ENCODE measurements at places on chromosomes 2 and 18. TPM values are rescaled to one million over a fixed set of nuclear protein-coding genes. Genes with fewer than 3 reads are reported as not detected.

DNA sequence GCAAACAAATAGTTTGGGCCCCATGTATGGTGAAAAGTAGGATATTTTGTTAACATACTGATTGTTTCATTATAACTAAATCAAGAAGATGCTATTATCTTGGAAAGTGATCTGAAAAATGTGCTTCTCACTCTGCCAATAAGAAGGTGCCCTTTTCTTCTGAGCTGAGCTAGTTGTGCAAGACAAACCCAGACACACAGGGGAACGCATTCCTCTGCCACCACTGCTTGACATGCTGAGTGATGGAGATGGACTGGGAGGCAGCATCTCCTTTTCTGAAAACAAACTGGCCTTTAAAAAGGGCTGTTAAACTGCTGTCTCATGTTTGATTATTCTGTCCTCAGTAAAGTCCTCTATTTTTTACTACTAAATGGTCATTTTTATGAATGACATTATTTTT, 1989.9 kb upstream of the CELF4 start:
- DNase-seq: no peak

The BCS1L gene
- polyA plus RNA-seq: 32.6 TPM

The AOX1 gene
- 1.3 TPM for polyA plus RNA-seq

DNA sequence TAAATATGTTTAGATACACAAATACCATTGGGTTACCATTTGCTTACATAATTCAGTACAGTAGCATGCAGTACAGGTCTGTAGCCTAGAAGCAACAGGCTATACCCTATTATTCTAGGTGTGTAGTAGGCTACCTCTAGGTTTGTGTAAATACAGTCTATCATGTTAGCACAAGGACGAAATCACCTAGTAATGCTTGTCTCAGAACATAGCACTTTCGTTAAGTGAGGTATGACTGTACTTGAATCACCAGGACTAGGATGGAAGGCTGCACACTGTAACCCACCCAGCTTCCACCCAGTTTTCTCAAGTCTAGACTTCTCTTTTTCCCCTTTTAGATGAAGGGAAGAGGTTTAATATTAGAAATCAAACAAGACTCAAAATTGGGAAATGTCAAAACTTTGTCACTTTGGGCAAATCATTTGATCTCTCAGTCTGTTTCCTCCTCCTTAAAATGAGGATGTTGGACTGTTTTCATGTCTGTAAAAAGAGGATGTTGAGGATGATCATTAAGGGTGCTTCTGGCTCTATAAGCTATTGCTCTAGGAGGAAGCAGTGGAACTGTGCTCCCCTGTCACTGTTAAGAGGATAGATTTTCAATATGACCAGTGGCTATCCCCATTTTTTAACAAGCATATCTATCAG, 3.7 kb upstream of the SOCS6 start:
- no peak for DNase-seq

DNA sequence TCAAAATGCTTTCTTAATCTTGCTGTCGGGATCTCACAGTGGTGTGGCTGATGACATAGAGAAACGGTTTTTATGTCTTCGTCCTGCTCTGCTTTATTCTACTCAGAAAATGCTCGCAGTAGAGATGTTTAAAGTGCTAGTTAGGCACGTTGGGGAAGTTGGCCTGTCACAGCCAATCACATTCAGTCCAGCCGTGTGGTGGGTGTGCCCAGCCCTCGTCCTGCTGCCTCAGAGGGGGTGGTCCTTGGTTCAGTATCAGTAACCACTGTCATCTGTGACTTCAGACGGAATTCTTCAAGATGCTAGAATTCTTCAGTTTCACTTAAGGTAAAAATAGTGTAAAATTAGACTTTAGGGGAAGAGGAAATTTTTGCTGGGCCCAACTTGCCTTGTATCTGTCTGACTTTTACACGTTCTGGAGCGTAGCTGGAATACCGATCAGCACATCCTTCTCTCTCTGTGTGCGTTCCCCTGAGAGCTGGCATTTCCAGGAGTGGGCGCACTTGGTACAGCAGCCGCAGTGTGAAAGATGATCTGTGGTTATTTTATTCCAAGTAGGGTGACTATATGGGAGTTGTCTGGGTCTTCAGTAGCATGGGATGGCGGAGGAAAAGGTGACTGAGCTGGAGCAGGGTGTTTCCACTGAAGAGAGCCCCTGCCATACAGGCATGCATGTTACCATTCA, 18.5 kb downstream of the TRAF3IP1 start:
- DNase-seq: no peak

DNA sequence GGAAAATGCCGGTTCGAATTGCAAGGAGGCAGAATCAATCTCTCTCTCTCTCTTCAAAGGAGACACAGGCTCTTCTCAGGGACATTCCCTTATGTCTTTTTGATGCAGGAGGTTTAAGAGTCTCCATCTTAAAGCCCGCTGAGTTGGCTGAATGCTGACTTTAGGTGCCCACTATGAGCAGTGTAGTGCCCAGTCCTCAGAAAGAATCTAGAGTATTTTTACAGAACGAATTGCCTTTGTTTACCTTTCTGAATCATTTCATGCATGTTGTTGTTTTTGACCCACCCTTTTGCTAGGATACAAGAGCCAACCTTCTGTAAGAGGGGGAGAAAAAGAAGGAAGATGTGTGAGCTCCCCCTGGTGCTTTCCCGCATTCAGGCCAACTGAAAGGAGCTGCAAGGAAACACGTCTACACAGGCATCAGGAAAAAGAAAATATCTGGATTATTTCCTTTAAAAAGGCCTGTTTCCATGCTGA, 193.5 kb upstream of the TCF4 start:
- peak; percentile 68 for DNase-seq

The ALLC gene
- not detected for polyA plus RNA-seq

Data from muscle of arm (tissue), 14 donors.